ENCODE measurements at places on chromosomes 2 and 18. TPM values are rescaled to one million over a fixed set of nuclear protein-coding genes. Genes with fewer than 3 reads are reported as not detected.

- H3K4me1 ChIP-seq, result peaks cover 7% of the 10 kb centered on the region
- no peak overlapping the region for H3K27ac ChIP-seq
- no peak overlapping the region for H3K4me3 ChIP-seq
- no peak for DNase-seq
- peaks cover 24% of the 10 kb centered on the region for H3K36me3 ChIP-seq
Measured at GRCh38 chr18:13521418-13521817, 204.9 kb downstream of the FAM210A start.

DNA sequence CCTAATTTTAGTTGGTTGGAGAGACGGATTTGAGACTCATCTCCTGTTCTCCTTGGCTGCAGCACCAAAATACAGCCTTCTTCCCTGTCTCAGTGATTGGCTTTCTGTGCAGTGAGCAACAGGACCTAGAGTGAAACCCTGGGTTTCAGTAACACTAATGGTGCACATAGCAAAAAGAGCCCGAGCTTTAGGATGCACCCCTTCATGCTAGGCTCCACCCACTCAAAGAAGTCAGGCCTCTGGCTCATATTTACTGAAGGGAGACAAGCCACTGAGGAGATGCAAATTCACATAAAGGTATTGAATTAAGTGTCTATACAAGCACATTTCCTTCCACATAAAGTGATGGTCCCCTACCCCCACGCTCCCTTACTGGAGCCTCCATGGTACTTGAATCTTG, 131.9 kb upstream of the CHAC2 start:
- no peak for DNase-seq
- H3K4me3 ChIP-seq, result no peak overlapping the region
- no peak overlapping the region for H3K27ac ChIP-seq
- H3K27me3 ChIP-seq, result no peaks in the 10 kb centered on the region
- no peaks in the 10 kb centered on the region for H3K36me3 ChIP-seq
- peaks cover 7% of the 10 kb centered on the region for H3K4me1 ChIP-seq

- no peak overlapping the region for H3K4me3 ChIP-seq
- no peak for DNase-seq
- no peaks in the 10 kb centered on the region for H3K27me3 ChIP-seq
- peaks cover 9% of the 10 kb centered on the region for H3K4me1 ChIP-seq
- H3K27ac ChIP-seq, result no peak overlapping the region
Measured at GRCh38 chr2:169036736-169037440, 5.8 kb upstream of the ABCB11 start.

DNA sequence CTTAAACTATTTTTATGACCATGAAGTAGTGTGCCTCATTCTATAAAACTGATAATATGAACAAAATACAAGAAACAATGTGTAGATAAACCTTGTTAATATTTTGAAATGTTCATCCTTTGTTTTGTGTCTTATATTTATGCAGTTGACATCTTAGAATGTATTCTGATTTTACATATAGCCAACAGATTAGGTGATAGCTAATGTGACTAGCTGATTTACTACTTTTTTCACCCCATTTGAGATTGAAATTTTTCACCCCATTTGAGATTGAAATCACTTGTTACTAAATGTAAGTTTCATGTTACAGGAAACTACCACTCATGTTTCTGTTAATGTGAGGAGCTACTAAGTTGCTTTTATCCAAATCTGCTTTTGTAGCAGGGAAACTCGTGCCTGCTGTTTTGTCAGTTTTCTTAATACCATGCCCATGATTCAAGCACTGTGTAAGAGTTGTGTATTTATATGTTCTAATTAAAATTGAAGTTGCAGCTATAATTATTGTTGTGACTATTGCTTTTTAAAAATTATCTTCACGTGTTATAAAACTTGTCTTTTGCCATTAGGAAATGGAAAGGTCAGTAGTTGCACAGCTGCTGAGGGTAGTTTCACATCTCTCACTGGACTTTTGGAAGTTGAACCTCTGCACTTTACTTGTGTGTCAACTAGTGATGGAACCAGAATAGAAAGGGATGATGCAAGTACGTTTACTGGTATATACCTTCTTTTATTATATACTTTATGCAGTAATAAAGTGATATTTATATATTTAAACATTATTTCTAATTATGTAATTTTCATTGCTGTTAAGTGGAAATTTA, 96.6 kb downstream of the BIRC6 start:
- H3K4me3 ChIP-seq, result no peak overlapping the region
- H3K36me3 ChIP-seq, result peaks cover 38% of the 10 kb centered on the region
- H3K4me1 ChIP-seq, result no peaks in the 10 kb centered on the region
- H3K27me3 ChIP-seq, result no peaks in the 10 kb centered on the region

DNA sequence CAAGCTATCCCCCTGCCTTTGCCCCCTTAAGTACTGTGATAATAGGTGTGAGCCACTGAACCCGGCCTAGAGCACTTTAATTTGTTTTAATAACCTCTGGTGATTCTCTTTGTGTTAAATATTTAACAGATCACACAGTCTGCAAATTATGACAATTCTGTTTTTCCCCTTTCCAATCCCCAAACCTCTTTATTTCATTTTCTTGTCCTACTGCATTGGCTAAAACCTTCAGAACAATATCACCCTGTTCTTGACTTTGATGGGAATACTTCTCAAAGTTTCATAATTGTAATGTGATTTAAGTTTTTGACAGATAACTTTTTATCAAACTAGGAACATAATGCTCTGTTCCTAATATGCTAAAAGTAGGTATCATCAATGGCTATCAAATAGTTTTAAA, 44.5 kb downstream of the USP37 start:
- H3K4me3 ChIP-seq, result no peak overlapping the region
- peaks cover 52% of the 10 kb centered on the region for H3K36me3 ChIP-seq
- no peak for DNase-seq
- H3K27me3 ChIP-seq, result no peaks in the 10 kb centered on the region
- H3K4me1 ChIP-seq, result peaks cover 9% of the 10 kb centered on the region

DNA sequence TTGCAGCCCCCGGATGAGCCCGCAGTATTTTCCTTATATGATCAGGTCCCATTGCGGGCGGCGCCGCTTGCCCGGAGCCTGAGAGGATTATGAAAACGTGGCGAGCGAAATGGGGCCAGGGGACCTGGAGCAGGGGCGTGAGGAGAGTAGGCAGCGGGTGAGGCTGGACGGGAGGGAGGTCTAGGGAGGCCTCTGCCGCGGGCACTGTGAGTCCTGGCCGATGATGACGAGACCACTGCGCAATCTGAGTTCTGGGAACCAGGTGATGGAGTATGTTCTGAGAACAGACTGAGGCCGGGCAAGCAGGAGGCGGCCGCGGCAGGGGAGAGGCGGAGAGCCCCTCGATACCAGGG, 790 bp upstream of the ACAA2 start:
- H3K36me3 ChIP-seq, result peaks cover 17% of the 10 kb centered on the region
- H3K27me3 ChIP-seq, result no peaks in the 10 kb centered on the region
- H3K4me1 ChIP-seq, result peaks cover 49% of the 10 kb centered on the region
- peak; percentile 80 for DNase-seq
- H3K27ac ChIP-seq, result peak overlapping the region; percentile 95

GRCh38 chr18:56891116-56891515, 240.0 kb downstream of the WDR7 start:
- H3K4me1 ChIP-seq, result no peaks in the 10 kb centered on the region
- DNase-seq, result no peak
- no peak overlapping the region for H3K27ac ChIP-seq
- H3K36me3 ChIP-seq, result no peaks in the 10 kb centered on the region

DNA sequence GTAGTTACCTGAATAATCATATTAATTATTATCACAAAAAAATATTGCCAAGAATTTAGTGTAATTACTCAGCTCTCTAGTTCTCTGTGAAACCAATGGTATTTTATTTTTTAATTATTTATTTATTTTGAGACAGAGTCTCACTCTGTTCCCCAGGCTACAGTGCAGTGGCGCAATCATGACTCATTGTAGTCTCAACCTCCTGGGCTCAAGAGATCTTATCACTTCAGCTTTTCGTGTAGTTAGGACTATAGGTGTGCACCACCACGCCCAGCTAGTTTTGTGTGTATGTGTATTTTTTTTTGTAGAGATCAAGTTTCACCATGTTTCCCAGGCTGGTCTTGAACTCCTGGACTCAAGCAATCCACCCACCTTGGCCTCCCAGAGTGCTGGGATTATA, 440.4 kb upstream of the CDH20 start:
- no peaks in the 10 kb centered on the region for H3K27me3 ChIP-seq
- H3K4me3 ChIP-seq, result no peak overlapping the region
- no peaks in the 10 kb centered on the region for H3K4me1 ChIP-seq

- no peaks in the 10 kb centered on the region for H3K36me3 ChIP-seq
- DNase-seq, result no peak
Measured at GRCh38 chr2:217413193-217413592, 553.3 kb upstream of the TNP1 start.

DNA sequence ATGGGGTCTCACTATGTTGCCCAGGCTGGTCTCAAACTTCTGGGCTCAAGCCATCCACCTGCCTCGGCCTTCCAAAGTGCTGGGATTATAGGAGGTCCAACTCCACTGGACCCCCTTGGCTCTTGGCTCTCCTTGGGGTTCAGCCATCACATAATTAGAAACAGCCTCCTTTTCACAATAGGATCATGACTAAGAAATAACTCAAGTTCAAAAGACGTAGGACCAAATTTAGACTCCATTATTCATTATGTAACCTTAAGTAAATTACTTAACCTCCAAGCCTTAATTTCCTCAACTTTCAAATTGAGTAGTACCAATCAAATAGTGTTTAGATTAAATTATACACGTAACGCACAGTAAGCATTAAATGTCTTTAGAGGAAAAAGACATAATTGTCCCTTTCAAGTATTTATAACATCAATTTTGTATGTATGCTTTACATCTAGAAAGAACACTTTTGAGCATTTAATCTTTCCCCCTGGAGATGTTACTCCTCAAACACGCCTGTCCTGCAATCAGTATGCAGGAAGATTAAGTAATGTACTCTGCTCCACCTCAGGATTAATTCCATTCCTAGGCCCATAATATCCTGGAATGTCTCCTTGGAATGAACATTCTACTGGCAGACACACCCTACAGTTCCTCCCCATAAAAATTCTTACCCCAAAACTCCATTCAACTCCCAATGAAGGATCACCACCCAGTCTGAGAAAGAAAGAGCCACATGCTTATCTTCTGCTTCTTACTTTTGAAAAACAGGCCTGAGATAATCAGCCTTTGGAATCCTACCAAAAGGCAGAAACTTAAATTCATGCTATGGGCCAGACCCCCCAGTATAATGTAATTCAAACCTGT, 49.1 kb downstream of the COBLL1 start:
- H3K4me3 ChIP-seq, result no peak overlapping the region
- H3K36me3 ChIP-seq, result no peaks in the 10 kb centered on the region
- no peak for DNase-seq
- peaks cover 2% of the 10 kb centered on the region for H3K27me3 ChIP-seq
- H3K27ac ChIP-seq, result no peak overlapping the region

- DNase-seq, result no peak
- no peak overlapping the region for H3K4me3 ChIP-seq
- no peak overlapping the region for H3K27ac ChIP-seq
- H3K4me1 ChIP-seq, result no peaks in the 10 kb centered on the region
- peaks cover 3% of the 10 kb centered on the region for H3K36me3 ChIP-seq
Measured at GRCh38 chr2:224751996-224752698, 36.0 kb upstream of the CCDC195 start.

GRCh38 chr18:42305869-42306593, 351.0 kb downstream of the PIK3C3 start:
- H3K36me3 ChIP-seq, result no peaks in the 10 kb centered on the region
- DNase-seq, result no peak
- no peak overlapping the region for H3K4me3 ChIP-seq

DNA sequence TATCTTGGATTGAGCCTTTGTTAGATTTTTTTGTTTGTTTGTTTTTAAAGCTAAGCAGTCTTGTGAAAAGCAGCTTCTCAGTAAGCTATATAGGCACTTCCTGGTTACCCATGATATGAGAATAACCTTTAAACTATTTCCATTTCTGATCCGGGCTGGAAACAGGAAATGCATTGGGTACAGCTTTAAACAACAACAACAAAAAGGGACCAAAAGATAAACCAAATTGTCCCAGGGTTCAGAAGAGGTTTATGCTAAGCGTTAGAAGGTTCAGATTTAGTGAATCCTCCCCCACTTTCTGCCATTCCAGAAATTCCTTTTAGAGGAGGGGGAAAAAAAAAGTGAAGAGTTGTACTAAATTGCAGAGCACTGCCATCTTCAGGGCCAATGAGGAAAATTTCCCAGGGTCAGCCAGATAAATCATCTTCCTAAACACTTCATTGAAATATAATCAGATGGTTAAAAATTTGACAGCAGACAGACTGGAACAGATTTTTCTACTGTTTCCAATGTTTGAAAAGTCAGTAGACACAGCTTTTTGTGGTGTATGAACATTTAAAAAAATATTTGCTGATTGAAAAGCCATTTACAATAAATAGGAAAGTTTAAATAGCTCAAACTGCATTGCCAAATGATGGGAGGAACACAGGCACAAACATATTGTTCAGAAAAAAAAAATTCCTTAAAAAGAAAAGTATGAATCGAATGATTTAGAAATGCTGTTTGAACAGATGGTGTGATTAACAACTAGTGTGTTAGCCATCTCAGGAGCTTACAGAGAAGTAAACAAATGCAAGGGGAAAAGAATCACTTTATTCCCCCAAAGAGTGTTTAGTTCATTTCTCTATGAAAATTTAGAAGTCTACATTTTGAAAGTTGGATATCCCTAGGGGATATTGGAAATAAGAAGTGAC, 189.9 kb upstream of the TANK start:
- H3K27ac ChIP-seq, result no peak overlapping the region
- no peak for DNase-seq
- peaks cover 2% of the 10 kb centered on the region for H3K4me1 ChIP-seq

DNA sequence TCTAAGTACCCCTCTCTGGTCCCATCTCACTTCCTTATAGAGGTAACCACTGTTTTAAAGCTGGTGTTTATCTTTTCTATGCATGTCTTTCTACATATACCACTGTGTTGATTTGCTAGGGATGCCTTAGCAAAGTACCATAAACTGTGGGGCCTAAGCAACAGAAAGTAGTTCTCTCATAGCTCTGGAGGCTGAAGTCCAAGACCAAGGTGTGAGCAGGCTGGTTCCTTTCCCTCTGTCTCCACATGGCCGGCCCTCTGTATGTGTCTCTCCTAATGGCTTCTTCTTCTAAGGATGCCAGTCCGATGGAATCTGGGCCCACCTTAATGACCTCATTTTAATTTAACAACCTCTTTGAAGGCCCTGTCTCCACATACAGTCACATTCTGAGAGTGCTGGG, 40.8 kb upstream of the ROCK2 start:
- H3K36me3 ChIP-seq, result no peaks in the 10 kb centered on the region
- no peak for DNase-seq
- H3K4me3 ChIP-seq, result no peak overlapping the region
- no peaks in the 10 kb centered on the region for H3K4me1 ChIP-seq
- H3K27ac ChIP-seq, result no peak overlapping the region
- no peaks in the 10 kb centered on the region for H3K27me3 ChIP-seq

- no peaks in the 10 kb centered on the region for H3K36me3 ChIP-seq
- no peaks in the 10 kb centered on the region for H3K27me3 ChIP-seq
- peaks cover 8% of the 10 kb centered on the region for H3K4me1 ChIP-seq
- no peak for DNase-seq
- H3K27ac ChIP-seq, result no peak overlapping the region
- no peak overlapping the region for H3K4me3 ChIP-seq
Measured at GRCh38 chr2:155372969-155373368, 674.5 kb downstream of the KCNJ3 start.

Gene SPATA3
- total RNA-seq, result 0.24 TPM

Gene LINC00305
- total RNA-seq, result not detected

Gene CNGA3
- not detected for total RNA-seq

Gene MOGAT1
- total RNA-seq, result not detected

Gene NDC80
- 83.1 TPM for total RNA-seq

Gene SPP2
- not detected for total RNA-seq

Gene DNAH7
- total RNA-seq, result 0.07 TPM

Gene DES
- total RNA-seq, result not detected

Gene TUBB8B
- not detected for total RNA-seq
